Chondrocyte (in vitro differentiated cells): ENCODE measurements at places on chromosomes 5 and 9. TPM values are rescaled to one million over a fixed set of nuclear protein-coding genes. Genes with fewer than 3 reads are reported as not detected.

GRCh38 chr5:6792376-6792775, 79.1 kb downstream of the TENT4A start:
- no peak for DNase-seq

GRCh38 chr5:31144364-31144763, 49.1 kb upstream of the CDH6 start:
- no peak for DNase-seq

GRCh38 chr5:141485321-141486055, 658 bp downstream of the PCDHGC4 start:
- DNase-seq, result no peak

- DNase-seq, result no peak
These were observed 22.9 kb downstream of the C5orf15 start for GRCh38 chr5:133945568-133945967.

GRCh38 chr5:10423022-10423421, 18.7 kb upstream of the ROPN1L start:
- DNase-seq, result no peak

DNA sequence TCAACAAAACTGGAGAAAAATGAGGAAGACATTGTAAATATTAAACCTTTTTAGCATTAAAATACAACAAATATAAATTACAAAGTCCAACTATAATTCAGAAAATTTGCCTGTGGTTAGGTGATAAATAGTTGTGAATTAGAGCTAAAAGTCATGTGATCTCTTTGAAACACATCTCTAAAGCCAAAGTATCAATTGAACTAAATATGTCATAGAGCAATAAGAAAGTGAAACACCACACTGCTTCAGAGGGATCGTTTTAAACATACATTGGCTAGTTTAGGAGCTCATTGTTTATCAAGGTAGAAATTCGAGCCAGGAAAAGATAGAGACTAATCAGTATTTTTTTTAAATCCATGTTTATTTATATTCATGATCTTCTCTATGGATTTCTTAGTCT, 606.3 kb upstream of the ITGA1 start:
- no peak for DNase-seq

- no peak for DNase-seq
These were observed 89.4 kb downstream of the RGS7BP start for GRCh38 chr5:64595031-64595855.

- no peak for DNase-seq
These were observed 4.0 kb downstream of the ANKRD55 start for GRCh38 chr5:56229111-56229510.

DNA sequence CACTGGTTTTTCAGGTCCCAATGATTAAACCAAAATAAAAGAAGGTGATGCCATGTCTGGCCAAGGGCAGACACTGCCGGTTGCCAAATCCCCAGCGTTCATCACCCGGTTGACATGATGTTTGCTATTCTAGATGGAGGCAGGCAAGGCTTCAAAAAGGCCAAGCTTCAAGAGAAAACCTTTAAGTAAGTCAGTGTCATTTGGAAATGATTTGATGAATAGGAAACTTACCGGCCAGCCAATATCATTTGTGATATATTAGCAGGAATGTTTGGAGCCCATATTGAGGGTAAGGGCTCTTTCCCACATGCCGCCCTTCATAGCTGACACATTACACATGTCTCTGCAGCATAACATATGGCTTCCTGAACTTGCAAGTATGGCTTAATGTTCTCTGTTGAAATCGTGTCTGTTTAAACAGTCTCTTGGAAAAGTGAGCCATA, 89.5 kb upstream of the TTC23L start:
- DNase-seq, result no peak

- DNase-seq, result no peak
These were observed 66.6 kb upstream of the HRH2 start for GRCh38 chr5:175591293-175591692.

DNA sequence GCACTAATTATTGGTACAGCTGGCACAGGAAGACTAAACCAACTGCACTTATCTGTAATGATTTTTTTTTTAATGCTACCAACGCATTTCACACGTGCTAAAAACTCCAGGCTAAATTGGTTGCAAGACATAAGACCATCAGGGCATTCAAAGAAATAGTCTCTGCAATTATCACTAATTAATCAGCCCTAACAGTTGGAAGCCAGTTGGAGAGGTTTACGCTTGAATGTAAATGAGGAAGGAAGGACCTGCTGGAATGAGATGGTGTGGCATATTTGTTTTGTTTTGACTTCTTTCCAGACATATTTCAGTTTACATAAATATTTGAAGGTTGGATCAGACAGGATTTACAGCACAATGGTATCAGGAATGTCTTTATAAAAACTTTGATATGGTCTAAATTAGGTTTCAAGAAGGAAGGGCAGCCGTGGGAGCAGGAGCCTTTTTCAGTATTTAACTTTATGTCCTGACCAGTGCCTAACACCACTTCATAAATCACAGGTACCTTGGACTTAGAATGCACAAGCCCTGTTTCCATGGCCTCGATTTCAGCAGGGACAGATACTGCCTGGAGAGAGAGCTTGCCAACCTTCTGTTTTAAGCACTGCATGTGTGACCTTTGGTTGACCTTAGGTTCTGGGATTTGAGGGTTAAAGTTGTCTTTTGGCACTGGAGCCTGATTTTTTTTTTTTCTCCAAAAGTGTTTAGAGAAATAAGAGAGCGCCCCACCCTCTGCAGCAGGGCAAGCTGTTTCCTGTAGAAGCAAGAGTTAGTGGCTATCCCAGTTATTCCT, 199.8 kb upstream of the MAP3K1 start:
- DNase-seq, result no peak

DNA sequence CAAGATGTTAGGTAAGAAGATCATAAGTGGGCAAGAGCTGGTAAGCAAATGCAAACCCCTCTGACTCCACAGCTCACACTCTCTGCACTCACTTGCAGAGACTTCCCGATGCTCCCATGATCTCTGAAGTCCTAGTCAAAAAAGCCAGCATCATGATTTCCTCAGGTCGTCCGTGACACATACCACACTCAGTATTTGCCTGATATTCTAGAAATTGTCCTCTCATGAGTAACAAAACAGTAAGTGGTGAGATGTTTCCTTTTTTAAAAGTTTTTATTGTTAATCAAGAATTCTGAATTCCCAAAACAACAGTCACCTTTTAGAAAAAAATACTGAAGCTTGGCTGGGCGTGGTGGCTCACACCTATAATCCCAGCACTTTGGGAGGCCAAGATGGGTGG, 194.6 kb downstream of the DENND1A start:
- DNase-seq, result no peak

DNA sequence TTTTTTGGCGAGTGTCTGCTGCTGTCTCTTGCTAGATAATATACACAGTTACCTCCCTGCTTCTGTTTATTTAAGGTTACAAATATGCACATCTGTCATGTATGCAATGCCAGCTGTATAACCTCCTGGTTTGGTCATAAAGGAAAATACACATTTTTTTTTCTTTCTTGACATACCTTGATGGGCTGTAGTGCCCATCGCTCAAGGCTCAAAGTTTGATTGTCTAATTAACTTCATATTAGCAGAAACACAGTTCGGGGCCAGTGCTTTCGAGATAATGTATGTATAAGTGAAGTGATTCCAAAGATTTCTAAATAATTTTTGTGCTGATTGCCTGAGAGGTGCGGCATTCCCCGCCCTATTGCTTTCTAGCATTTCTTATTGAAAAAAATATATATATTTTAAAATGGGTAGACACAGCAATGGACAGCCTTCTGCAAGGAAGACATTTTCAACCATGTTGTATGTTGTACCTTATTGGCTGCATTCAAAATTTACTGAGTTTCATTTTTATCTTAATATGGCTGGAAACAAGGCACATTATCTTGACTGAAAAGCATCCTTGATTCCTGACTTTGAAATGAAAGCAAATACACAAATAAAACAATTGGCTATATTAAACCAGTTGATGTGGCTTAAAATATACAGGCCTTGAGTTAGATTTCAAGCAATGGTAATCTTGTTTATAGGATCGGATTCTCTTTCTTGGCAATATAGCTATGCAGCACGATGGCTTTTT, 206.2 kb downstream of the MEF2C start:
- DNase-seq, result no peak

DNA sequence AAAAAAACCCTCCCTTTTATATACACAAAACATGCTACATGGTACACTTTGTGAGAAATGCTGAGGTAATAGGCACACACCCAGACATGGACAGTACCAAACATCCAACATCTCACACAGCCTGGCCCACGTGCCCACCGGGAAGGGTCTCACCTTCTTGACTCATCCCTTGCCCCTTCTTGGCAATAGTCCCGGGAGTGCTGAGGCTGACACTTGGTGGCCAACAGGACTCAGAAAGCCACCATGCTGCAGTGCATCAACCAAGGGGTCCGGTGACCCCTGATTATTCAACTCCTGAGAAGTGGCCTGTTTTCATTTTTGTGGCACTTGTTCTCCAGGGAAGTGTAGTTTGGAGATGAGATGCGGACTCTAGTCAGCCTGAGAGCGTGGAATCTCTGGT, 35.0 kb downstream of the ANGPTL2 start:
- no peak for DNase-seq

GRCh38 chr5:166709691-166710090, 1581.8 kb upstream of the WWC1 start:
- DNase-seq, result no peak

- no peak for DNase-seq
These were observed 87.0 kb downstream of the ANGPTL2 start for GRCh38 chr9:127035423-127035822.

N4BP3 gene
- 0.27 to 0.44 TPM (median 0.32 TPM) in 3 replicates for total RNA-seq

STC2 gene
- total RNA-seq, result 321 to 1,121 TPM (median 1,110 TPM) in 3 replicates

VAV2 gene
- 17.7 to 34.2 TPM (median 19.3 TPM) in 3 replicates for total RNA-seq

PTGDS gene
- 24.2 to 80.4 TPM (median 76.8 TPM) in 3 replicates for total RNA-seq

FBXO10 gene
- total RNA-seq, result 13.2 to 15.9 TPM (median 15.2 TPM) in 3 replicates

HTR4 gene
- not detected in 3 replicates for total RNA-seq
